ENCODE measurements at places on chromosomes 6 and 20. TPM values are rescaled to one million over a fixed set of nuclear protein-coding genes. Genes with fewer than 3 reads are reported as not detected.

The GATA5 gene
- total RNA-seq: 2.3 TPM

The RIPOR3 gene
- 5.4 TPM for total RNA-seq

DNA sequence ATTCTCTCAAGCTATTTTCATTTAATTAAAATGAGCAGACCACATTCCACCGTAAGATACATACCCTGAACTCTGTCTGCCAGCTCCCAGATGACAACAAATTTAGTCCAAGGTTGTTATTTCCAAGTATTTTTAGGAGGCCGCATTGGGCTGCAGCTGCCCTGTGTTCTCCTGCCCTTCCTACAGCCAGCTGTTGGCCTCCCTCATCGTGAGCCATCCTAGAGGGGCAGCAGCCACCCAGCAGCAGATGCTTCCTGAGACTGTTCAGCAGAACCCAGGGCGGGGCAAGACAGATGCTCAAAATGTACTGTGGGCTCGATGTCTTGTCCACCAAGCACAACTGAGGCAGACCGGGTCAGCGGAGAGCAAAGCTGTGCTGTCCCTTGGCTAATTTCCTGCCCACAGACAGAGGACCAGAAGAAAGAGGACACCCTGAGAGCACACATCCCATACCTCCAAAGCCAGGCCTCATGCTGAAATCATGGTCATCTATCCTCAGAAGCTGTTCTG is 16.4 kb downstream of the GABRR1 start:
- H3K27ac ChIP-seq: no peak overlapping the region
- no peak overlapping the region for H3K4me3 ChIP-seq
- peaks cover 6% of the 10 kb centered on the region for H3K4me1 ChIP-seq

GRCh38 chr6:37492236-37492972 is 7.3 kb downstream of the CCDC167 start:
- no peaks in the 10 kb centered on the region for H3K27me3 ChIP-seq
- peaks cover 3% of the 10 kb centered on the region for H3K36me3 ChIP-seq
- no peak for DNase-seq
- H3K4me3 ChIP-seq: no peak overlapping the region

DNA sequence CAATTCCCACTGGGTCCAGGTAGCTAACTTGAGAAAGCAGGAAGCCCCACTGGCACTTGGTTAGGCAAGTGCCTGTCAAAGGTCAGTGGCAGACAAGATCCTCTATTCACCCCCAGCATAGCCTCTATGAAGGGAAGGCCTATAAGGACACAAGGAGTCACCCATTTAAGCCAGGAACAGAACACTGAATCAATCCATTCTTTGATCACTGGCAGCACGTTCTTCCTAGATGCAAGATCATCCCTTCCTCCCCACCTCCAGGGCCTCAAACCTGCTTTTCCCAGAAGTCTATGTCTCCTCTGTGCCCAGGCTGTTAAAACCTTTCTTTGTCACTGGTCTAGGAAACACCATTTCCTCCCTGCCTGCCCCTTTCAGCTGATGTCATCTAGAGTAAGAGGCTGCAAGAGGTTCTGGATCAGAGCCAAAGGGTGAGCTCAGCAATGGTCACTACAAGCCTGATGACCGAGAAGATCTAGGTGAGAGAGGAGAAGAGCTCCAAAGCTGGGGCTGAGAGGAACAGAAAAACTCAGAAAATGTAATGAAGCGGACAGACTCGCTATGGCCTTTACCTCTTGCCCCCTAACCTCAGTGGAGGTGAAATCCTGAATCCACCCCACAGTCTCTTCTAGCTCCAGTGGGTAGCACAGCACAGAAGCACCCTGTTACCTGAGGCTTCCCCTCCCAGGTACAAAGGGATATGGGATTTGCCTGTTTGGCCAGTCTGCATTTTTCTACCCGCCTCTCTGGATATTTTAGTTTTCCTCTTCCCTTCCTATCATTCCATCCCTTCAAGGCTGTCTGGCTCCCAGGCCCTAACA is 1.8 kb downstream of the GTPBP2 start:
- H3K27me3 ChIP-seq: no peaks in the 10 kb centered on the region
- no peak overlapping the region for H3K27ac ChIP-seq
- DNase-seq: no peak
- H3K4me3 ChIP-seq: peak overlapping the region; percentile 56

DNA sequence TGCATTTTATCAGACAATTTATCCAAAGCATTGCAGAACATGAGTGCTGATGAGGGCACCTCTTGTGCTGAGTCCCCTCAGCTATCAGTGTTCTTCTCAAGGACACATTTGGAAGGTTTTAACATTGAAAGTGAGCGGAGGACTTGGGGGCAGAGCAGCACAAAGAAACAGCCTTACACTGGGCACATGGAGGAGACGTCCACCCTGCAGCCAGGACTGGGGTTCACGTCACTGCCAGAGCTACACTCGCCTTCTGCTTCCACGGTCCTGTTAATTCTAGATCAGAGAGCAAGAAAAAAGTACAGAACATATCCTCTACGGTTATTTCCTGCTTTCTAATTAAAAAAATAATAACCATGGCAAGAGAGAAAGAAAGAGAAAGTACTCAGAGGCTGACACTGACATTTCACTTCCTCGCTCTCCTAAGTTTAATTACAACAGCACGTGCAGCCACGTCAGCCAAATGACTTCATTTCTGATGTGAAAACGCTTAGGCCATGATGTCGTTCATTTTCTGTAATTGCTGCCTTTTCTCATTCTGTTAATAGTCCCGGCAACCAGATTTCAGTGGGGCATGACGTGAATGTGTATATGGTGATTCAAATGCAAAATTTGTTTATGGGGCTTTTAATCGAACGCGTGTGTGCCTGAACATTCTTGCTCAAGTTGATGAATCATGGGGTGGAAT is 5.1 kb downstream of the PRND start:
- H3K36me3 ChIP-seq: no peaks in the 10 kb centered on the region
- H3K4me3 ChIP-seq: no peak overlapping the region
- H3K27me3 ChIP-seq: no peaks in the 10 kb centered on the region
- H3K4me1 ChIP-seq: peaks cover 32% of the 10 kb centered on the region

DNA sequence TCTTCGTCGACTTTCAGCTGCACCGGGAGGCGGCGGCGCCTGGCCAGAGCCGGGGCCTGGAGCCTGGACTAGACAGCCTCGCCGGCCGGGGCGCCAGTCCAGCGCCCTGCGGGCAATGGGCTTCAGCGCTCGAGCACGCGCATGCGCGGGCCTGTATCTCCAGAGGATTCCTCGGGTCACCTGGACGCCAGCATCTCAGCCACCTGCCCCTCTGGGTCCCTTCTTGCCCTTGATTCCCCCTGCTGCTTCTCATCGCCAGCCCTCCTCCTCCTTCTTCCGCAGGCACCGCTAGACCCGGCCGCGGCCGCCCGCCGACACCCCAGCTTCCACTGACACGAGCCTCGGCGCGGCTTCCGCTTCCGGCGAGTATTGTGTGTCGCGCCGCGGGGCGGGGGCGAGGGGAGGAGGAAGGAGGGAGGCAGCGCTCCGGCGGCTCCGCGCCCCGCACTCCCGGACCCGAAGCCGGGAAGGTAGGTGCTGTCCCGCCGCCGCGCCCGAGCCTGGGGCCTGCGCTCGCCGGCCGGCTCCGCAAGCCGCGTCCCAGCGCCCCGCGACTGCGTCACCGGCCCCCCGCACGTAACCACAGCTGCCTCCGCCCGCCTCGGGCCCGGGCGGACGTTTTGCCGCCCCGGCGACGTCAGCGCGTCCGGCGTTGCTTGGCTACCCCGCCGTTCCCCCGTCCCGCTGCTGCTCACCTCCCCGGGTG is at the start of gene TRIM39:
TRIM39 (plus strand) TSS at position 402 of the 706 bp plus-strand sequence. CDS start 2,391 bp downstream, outside the sequence.
- H3K4me3 ChIP-seq: peak within 1 kb of the TSS; percentile 82
- H3K4me1 ChIP-seq: peaks cover 49% of the 10 kb centered on the region
- H3K27ac ChIP-seq: peak within 1 kb of the TSS; percentile 99

DNA sequence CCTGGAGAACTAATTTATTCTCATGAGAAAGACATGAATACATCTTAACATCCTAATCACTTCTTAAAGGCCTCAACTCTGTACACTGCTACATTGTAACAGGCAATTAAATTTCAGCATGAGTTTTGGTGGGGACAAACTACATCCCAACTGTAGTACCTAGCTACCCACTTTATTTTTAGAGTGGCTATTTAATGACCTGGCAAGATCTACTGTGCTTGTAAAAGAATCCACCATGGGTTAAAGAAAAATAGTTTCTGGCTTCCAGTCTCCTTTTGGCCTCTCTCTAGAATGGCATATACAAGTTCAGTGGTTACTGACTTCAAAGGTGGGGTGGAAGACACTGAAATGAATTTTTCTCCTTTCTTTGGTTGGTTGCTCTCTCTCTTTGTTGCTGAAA is 193.9 kb downstream of the ESR1 start:
- no peak for DNase-seq
- no peak overlapping the region for H3K4me3 ChIP-seq
- peaks cover 1% of the 10 kb centered on the region for H3K4me1 ChIP-seq
- H3K27me3 ChIP-seq: no peaks in the 10 kb centered on the region
- H3K36me3 ChIP-seq: no peaks in the 10 kb centered on the region

DNA sequence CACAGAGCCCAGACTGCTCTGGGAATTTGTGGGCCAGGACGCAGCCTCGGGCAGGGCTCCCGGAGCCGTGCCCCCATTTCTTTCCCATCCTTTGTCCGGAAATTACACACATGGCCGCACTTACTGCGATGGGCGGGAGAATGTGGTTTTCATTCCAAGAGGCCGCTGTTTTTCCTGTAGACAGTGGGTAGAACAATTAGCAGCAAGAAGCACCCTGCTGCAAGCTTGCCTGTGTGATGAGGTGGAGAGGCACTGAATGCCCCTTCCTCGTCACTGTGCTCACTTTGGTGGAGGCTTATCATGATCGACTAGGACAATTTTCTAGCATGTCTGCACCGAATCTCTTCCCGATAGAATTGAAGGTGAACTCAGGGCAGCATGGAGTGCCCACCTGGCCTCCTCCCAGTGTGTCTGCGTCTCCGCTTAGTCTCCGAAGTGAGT is 102.8 kb downstream of the DACT2 start:
- H3K36me3 ChIP-seq: no peaks in the 10 kb centered on the region
- H3K27ac ChIP-seq: peak overlapping the region; percentile 49
- peaks cover under 1% of the 10 kb centered on the region for H3K27me3 ChIP-seq
- no peak overlapping the region for H3K4me3 ChIP-seq
- DNase-seq: no peak
- peaks cover 28% of the 10 kb centered on the region for H3K4me1 ChIP-seq

- H3K4me3 ChIP-seq: no peak overlapping the region
- no peaks in the 10 kb centered on the region for H3K36me3 ChIP-seq
- H3K27ac ChIP-seq: no peak overlapping the region
- no peak for DNase-seq
- H3K27me3 ChIP-seq: no peaks in the 10 kb centered on the region
Observed at GRCh38 chr6:133590196-133590595, 298.7 kb upstream of the TCF21 start.

GRCh38 chr6:4133941-4134838 is 1.2 kb downstream of the ECI2 start:
- H3K4me1 ChIP-seq: peaks cover 22% of the 10 kb centered on the region
- no peaks in the 10 kb centered on the region for H3K27me3 ChIP-seq
- peaks cover 41% of the 10 kb centered on the region for H3K36me3 ChIP-seq
- peak; percentile 42 for DNase-seq

- no peak for DNase-seq
- no peaks in the 10 kb centered on the region for H3K36me3 ChIP-seq
- peaks cover 42% of the 10 kb centered on the region for H3K4me1 ChIP-seq
- no peaks in the 10 kb centered on the region for H3K27me3 ChIP-seq
- H3K27ac ChIP-seq: peak overlapping the region; percentile 91
Observed at GRCh38 chr20:13874394-13875157, 89.7 kb downstream of the NDUFAF5 start.

- H3K36me3 ChIP-seq: no peaks in the 10 kb centered on the region
- DNase-seq: no peak
- peaks cover 17% of the 10 kb centered on the region for H3K4me1 ChIP-seq
- no peak overlapping the region for H3K4me3 ChIP-seq
Observed at GRCh38 chr6:27154696-27155095, 92.8 kb upstream of the PRSS16 start.

DNA sequence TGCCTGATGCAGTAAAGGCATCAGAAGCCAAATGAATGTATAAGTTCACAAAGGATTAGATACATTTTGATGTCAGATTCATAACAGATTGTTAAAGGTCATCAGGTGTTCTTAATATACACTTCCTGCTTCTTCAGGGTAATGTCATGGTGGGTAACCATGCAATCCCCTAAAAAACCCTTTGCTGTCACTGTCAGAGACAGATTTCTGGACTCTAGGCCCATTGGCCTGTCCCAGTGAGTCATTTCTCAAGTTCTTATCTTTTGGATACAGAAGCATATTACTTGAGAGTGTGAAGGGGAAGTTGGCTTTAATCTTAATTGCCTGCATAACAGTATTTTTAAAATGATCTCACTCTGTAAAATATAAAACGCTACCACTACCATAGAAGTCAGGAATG is 895.6 kb upstream of the MAP3K7 start:
- H3K4me3 ChIP-seq: no peak overlapping the region
- H3K27me3 ChIP-seq: no peaks in the 10 kb centered on the region
- peaks cover 2% of the 10 kb centered on the region for H3K4me1 ChIP-seq
- no peak overlapping the region for H3K27ac ChIP-seq
- no peaks in the 10 kb centered on the region for H3K36me3 ChIP-seq

- H3K4me3 ChIP-seq: no peak overlapping the region
- H3K4me1 ChIP-seq: no peaks in the 10 kb centered on the region
- no peak for DNase-seq
- no peaks in the 10 kb centered on the region for H3K36me3 ChIP-seq
Observed at GRCh38 chr6:170129691-170130171, 161.1 kb downstream of the DLL1 start.

DNA sequence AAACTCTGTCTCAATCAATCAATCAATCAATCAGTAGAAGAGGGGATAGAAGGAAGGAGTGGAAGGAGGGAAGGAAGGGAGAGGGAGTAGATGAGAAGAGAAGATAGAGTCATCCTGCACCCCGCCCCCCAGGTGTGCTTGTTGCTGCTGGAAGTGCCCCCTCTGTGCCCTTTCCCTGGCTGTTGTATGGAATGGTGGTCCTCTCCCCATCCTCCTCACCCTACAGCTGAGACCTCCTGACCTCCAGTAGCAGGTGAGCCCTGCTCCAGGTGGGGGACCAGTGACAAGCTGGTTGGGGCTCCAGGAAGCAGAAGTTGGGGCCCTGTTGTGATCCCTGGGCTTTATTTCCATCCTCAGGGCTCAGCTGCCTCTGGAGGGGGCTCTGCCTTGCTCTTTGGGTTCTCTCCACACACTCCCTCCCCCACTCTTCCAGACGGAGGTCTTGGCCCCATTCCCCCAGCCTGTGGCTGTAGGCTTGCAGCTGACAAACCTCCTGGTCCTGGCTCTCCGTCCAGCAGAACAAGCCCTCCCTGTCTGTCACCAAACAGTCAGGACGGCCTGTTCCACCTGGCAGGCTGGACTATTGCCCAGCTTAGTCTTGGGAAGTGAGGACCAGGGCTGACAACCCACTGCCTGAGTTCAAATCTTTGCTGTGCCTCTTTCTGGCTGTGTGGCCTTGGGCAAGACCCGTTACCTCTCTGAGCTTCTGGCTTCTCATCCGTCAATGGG is 26.0 kb upstream of the SCRT2 start:
- no peaks in the 10 kb centered on the region for H3K36me3 ChIP-seq
- peaks cover 3% of the 10 kb centered on the region for H3K27me3 ChIP-seq
- peaks cover 29% of the 10 kb centered on the region for H3K4me1 ChIP-seq
- no peak overlapping the region for H3K4me3 ChIP-seq
- H3K27ac ChIP-seq: no peak overlapping the region
- no peak for DNase-seq

Measured in WTC11 (cell line).